ENCODE measurements at places on chromosomes 16 and 17. TPM values are rescaled to one million over a fixed set of nuclear protein-coding genes. Genes with fewer than 3 reads are reported as not detected.

Gene HSPB9
- not detected for total RNA-seq

Gene KRT17
- total RNA-seq = 7.3 TPM

Gene TP53TG3D
- total RNA-seq = not detected

Gene EXOC3L1
- total RNA-seq = not detected

Gene DPEP3
- total RNA-seq = not detected

Gene CISD3
- total RNA-seq = 4.7 TPM

Gene TEX19
- under 0.01 TPM for total RNA-seq

Gene KIF18B
- total RNA-seq = 0.09 TPM

Gene ALOX15B
- 0.18 TPM for total RNA-seq

Gene TMEM100
- total RNA-seq = 1.8 TPM

Gene SENP3
- total RNA-seq = 61.0 TPM

Gene CSH2
- total RNA-seq = not detected

Gene KRT28
- total RNA-seq = not detected

Gene CHST4
- total RNA-seq = not detected

Gene LITAFD
- not detected for total RNA-seq

Gene QRICH2
- 3.0 TPM for total RNA-seq

Gene C16orf74
- total RNA-seq = 6.9 TPM

Gene CCDC78
- 1.7 TPM for total RNA-seq

Gene CCL17
- not detected for total RNA-seq

Gene CSF3
- total RNA-seq = 0.37 TPM

Gene PLA2G10
- total RNA-seq = not detected

Gene SLC35G6
- not detected for total RNA-seq

Gene KATNB1
- total RNA-seq = 17.8 TPM

Gene PHB1
- total RNA-seq = 138 TPM

Gene CPHXL2
- total RNA-seq = not detected

Gene TUBB3
- total RNA-seq = 128 TPM

Gene EPX
- total RNA-seq = not detected

Gene SLC25A10
- 6.1 TPM for total RNA-seq

Gene RPGRIP1L
- total RNA-seq = 12.8 TPM

Gene SLC47A2
- not detected for total RNA-seq

Gene TEKT3
- total RNA-seq = 0.37 TPM

Gene RHOT2
- 30.6 TPM for total RNA-seq

Gene CETP
- total RNA-seq = not detected

Gene DUS1L
- 57.0 TPM for total RNA-seq

Gene NUDT16L1
- 28.0 TPM for total RNA-seq

Gene ALDOC
- total RNA-seq = 121 TPM

Gene AOC2
- total RNA-seq = 0.28 TPM

Gene C17orf78
- total RNA-seq = not detected

Gene TK2
- 48.8 TPM for total RNA-seq

Gene HSBP1
- total RNA-seq = 153 TPM

Gene MYH1
- total RNA-seq = 0.09 TPM

Gene KRT25
- total RNA-seq = not detected

Gene CES3
- 0.14 TPM for total RNA-seq

Gene TBC1D3E
- not detected for total RNA-seq

Gene CCP110
- total RNA-seq = 6.2 TPM

Gene APOBR
- total RNA-seq = not detected

Gene KIF2B
- total RNA-seq = not detected

Gene MT1E
- total RNA-seq = 91.7 TPM

Gene ZNRF1
- total RNA-seq = 9.6 TPM

Gene PRSS53
- total RNA-seq = 1.00 TPM

Gene OSBPL7
- 8.4 TPM for total RNA-seq

Gene HBA1
- not detected for total RNA-seq

Gene ADGRG1
- 0.43 TPM for total RNA-seq

Gene TRPV3
- 1.4 TPM for total RNA-seq

Gene PRM1
- not detected for total RNA-seq

Gene IRX5
- under 0.01 TPM for total RNA-seq

Gene TEX14
- under 0.01 TPM for total RNA-seq

Gene TAT
- not detected for total RNA-seq

All from smooth muscle cell of bladder (primary cell).